Activated naive CD4-positive, alpha-beta T cell (primary cell): ENCODE measurements at places on chromosomes 3 and 15.

DNA sequence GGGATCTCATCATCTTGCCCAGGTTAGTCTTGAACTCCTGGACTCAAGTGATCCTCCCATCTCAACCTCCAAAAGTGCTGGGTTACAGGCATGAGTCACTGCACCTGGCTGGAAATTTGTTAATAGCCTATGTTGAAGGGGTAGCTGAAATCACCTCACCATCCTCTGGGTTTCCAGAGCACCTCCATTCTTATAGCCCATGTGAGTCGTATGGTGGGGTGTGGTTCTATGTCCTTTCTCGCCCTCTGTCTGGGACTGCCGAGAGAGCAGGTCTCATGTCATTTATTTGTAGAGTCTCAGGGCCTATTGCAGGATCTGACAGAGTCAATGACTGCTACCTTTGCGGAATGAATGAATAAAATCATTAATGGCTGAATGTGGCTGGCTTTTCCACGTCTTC lies 20.9 kb downstream of the CEMIP start:
- no peak for DNase-seq

DNA sequence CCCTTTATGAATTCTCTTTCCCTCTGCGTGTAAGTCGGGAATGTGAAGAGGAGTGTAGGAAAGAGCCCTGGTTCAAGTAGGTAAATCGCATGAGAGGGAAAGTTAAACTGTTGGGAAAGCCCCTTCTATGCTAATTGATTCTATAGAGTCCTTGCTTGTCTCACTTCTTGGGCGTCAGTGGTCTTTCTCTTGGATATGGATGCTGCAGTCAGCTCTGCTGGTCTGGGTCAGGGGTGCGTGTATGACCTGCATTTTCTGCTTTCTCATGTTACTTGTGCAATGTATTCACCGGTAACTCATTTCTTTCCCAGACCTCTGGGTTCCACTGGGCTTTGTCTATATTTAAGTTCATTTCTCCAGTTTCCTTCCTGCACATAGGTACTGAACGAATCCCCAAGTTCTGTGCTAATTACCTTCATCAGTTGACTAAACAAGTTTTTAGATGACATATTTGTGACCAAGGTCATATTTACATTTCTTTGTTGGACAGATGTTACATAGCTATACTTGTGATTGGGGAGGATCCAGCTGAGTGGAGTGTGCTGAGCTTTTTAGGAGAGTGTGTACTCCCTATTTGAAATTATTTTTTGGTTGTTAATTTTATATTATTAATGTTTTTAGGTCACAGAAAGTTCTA lies 1.4 kb downstream of the SETD5 start:
- no peak for DNase-seq

GRCh38 chr3:98049271-98049670 lies 14.2 kb upstream of the GABRR3 start:
- no peak for DNase-seq

GRCh38 chr3:58884453-58884852 lies 165.4 kb downstream of the CFAP20DC start:
- DNase-seq, result no peak

- DNase-seq, result no peak
These were observed 815.1 kb downstream of the VGLL3 start for GRCh38 chr3:86175593-86176444.

DNA sequence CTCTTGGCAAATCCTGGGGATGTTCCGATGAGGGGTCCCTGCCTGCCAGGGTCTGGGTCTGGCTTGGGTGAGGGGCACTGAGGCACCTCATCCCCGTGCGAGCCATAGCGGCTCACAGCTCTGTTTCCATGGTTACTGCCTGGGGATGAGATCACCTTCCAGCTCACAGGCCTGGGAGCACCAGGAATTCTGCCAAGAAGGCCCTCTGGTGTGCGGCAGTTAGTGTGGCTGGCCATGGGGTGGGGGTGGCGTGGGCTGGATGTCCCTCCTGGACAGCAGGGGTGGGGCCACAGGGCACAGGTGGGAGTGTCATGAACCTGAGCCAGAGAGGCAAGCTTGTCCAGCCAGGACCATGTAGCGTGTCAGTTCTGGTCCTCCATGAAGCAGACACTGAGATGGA lies 22.1 kb upstream of the PRR23E start:
- DNase-seq, result no peak

GRCh38 chr3:167863811-167864551 lies 128.5 kb downstream of the SERPINI1 start:
- no peak for DNase-seq

- no peak for DNase-seq
These were observed 175.7 kb downstream of the ALCAM start for GRCh38 chr3:105542282-105543019.

- no peak for DNase-seq
These were observed 46.6 kb downstream of the DPP8 start for GRCh38 chr15:65470866-65471265.

- DNase-seq, result no peak
These were observed 23.8 kb upstream of the POLG start for GRCh38 chr15:89358435-89358754.
